ENCODE measurements at places on chromosomes 7 and 10.

DNA sequence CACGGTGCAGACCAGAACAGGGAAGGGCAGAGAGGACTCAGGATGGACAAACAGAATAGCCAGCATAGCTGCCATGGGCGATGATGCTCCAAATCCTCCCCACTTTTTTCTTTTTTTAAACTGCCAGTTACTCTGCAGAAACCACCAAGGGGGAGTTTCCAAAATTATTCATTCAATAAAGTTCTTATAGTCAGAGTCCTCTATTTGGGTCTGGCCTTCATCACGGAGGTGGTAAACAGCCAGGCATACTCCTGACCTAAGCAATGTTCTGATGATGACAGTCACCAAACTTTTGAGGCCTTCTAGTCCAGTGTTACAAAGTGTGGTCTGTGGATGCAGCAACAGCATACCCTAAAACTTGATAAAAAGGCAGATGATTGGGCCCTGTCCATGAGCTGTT, 12.3 kb downstream of the RAPGEF5 start:
- DNase-seq: no peak

GRCh38 chr10:132320654-132321469, 11.1 kb upstream of the LRRC27 start:
- no peak for DNase-seq

- no peak for DNase-seq
These were observed 51.9 kb upstream of the COMTD1 start for GRCh38 chr10:75287697-75288096.

DNA sequence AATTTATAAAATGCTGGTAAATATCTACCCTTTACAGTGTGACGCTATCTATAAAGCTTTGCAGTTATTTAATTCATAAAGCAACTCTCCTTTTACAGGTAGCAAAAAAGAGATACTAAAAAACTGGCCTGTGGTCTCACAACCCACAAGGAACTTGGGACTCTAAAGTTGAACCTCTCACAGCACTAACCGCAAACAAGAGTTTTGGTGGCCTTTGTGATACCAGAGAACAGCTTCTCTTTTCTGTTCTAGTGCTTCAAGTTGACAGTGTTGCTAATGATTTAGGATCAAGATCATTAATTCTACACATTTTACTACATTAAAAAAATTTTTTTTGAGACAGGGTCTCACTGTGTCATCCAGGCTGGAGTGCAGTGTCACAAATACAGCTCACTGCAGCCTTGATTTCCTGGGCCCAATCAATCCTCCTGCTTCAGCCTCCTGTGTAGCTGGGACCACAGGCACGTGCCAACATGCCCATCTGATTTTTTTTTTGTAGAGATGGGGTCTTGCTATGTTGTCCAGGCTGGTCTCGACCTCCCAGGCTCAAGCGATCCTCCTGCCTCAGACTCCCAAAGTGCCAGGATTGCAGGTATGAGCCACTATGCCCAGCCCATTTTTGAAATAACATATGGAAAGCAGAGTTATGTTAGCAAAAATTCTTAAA, 56.0 kb upstream of the ST8SIA6 start:
- no peak for DNase-seq

DNA sequence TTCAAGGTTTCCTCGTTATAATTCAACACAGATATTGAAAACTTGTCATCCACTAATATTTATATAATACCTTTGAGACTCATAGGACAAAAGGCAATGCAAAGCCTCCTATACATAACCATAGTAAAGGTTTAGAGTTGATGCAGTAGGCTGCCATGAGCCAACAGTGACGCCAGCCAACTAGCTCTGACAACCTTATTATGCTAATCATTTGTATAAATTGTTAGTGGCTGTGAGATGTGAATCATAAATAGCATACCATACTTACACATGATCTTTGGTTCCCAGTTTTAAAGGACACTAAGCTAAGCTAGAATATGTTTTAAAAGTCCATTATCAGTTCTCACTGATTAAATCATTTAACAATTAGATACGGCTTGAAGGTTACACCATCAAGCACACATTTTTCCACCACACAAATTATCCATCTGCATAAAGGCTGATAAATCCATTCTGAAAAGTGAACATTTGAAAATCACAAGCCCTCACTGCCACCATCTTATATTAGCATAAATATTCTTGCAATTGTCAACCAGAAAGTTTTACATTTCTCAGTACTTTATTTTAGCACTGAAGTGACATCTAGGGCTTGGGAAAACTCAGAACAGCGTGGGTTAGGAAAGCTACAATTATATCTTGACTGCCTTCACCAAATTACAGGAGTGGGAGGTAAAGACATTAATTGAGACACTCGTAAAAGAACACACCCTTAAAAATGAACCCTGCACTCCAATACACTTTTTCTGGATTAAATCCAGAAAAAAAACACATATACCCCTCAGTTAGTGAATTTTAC, 30.7 kb downstream of the COA1 start:
- no peak for DNase-seq

- DNase-seq: no peak
These were observed 30.2 kb downstream of the KDM7A start for GRCh38 chr7:140146574-140146973.

DNA sequence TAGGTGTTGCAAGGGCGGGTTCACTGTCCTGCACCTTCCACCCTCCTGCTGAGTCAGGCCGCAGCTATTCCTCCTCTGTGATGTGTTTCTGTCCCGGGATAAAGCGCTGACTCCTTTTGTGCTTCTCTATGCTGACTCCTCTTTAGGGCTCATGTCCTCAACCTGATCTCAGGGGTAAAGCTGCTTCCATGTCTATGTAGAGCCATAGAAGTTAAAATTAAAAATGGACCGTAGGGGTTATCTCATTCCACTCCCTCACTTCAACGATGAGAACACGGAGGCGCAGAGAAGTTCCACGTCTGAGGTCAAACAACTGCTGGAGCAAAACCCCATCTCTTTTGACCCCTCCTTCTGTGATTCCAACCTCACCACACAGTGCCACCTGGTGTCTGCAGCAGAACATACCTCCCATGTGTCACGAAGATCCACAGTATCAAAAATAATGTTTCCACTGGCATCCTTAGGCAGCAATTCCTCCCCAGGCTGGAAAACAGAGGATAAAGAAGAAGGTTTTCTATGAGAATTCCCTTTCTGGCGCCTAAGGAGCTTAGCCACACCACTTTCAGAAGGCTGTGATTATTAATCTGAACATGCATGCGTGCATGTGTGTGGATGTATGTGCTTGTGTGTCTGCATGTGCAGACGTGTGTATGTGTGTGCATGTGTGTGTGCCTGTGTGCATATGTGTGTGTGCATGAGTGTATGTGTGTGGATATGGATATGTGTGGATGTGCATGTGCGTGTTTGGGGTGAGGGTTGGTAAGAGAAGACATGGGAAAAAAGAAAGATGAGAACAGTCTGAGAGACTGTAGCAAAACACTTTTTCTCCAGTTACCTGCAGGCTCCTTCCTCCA, 81.2 kb upstream of the UCN3 start:
- no peak for DNase-seq
